Left lung (tissue), 14 donors: ENCODE measurements at places on chromosomes 5 and 9. TPM values are rescaled to one million over a fixed set of nuclear protein-coding genes. Genes with fewer than 3 reads are reported as not detected.

GRCh38 chr5:159657298-159657697, 259.0 kb upstream of the ADRA1B start:
- no peak for DNase-seq

DNA sequence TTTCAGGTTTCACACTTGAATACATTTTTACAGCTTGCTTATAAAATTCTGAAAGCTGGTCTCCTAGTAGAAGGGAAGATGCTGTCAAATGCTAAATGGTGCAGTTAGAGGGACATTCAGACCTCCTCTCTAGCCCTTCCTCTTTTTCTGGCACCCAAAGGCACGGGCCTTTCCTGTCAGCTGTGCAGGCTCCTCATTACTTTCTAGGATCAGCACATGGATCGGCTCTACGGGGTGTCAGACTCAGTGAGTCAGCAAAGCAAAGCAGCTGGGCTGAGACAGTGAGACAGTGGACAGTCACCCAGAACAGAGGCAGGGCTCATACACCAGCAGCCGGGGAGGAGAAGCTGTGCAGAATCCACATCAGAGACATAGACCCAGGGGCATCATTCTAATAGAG, 80.0 kb upstream of the TNC start:
- no peak for DNase-seq

GRCh38 chr9:95756986-95757385, 118.5 kb upstream of the ERCC6L2 start:
- no peak for DNase-seq

DNA sequence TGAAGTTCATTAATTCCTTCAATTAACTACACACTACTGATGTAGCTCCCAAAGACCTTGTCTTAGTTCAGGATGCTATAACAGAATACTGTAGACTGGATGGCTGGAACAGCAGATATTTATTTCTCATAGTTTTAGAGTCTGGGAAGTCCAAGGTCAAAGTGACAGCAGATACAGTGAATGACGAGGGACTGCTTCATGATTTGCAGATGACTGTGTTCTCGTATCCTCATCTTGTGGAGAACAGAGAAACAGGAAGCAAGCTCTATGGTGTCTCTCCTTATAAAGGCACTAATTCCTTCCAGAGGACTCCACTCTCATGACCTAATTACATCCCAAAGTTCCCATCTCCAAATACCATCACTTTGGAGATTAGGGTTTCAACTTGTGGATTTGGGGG, 65.6 kb upstream of the MAP1B start:
- no peak for DNase-seq

- no peak for DNase-seq
These were observed 67.4 kb downstream of the VCAN start for GRCh38 chr5:83538786-83539462.

DNA sequence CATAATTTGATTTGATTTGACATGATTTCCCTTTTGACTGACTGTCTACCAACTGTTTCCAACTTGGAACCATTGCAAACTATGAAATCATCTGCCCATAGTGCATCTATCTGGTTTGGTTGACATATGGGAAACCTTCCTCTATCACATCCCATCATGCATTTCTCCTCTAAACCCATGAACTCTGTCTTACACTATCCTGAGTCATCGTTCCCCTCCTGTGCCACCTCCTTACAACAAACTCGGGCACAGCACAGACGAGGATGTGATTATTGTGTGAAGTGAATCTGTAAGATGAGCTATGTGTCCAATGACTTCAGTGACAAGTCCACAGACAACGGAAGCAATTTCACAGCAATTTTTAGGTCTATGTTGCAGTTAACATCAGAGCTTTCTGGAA, 126.1 kb downstream of the NPR3 start:
- DNase-seq: no peak

- no peak for DNase-seq
These were observed 157.9 kb upstream of the ALDH1B1 start for GRCh38 chr9:38234479-38235170.

GRCh38 chr5:124741711-124742496, 4.5 kb downstream of the ZNF608 start:
- DNase-seq: peak; percentile 84

DNA sequence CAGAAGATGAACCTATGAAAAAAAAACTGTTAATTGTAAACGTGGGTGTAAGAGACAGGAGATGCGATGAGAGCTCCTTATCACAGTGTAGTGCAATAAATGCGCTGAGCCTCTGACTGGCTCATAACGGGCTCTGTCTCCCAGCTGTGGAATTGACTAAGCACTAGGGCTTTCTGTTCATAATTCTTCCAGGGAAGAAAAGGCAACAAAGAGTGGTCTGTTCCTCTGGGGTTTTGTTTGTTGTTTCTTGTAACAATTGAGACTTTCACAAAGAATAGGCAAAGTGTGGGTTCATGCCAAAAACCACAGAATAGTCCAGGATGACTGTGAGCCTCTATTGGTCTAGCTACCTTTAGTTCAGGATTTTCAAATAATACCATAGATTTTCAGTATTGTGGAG, 39.4 kb downstream of the UBE2QL1 start:
- no peak for DNase-seq

GRCh38 chr9:36772449-36773403, 200.0 kb downstream of the MELK start:
- DNase-seq: no peak

- DNase-seq: no peak
These were observed 27.7 kb downstream of the PTCD2 start for GRCh38 chr5:72347801-72348308.

GRCh38 chr5:134132372-134133187, 18.1 kb downstream of the TCF7 start:
- DNase-seq: peak; percentile 19

GRCh38 chr5:124289130-124289529, 457.3 kb downstream of the ZNF608 start:
- DNase-seq: no peak

Gene IFNK
- polyA plus RNA-seq: 0.14 TPM

Gene CRHBP
- not detected for polyA plus RNA-seq

Gene CAMK4
- polyA plus RNA-seq: 14.2 TPM

Gene FOXI1
- 0.07 TPM for polyA plus RNA-seq

Gene TPRN
- 11.2 TPM for polyA plus RNA-seq

Gene RORB
- polyA plus RNA-seq: 0.33 TPM
